ENCODE measurements at places on chromosomes 6 and 20.

DNA sequence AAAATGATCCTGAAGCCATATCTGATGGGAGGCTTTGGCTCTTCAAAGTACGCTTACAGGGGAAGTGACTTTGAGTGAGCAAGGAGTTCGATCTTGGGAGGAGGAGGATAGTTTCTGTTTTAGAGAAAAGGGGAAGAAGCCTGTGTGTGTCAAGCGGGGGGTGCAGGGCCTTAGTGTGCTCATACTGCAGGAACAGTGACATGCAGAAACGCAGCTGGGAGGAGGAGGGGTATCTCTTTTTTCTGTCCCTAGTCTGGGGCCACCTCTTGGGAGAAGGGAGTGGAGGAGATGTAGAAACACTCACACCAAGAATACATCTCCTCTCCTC, 19.8 kb downstream of the SIRPD start:
- DNase-seq = no peak

GRCh38 chr20:63547725-63548480, at the start of gene SRMS:
TSS of gene SRMS (minus strand) at chr20:63547749. CDS start at chr20:63547463, 286 bp downstream.
- DNase-seq = no peak

GRCh38 chr6:14674458-14674857, 556.9 kb downstream of the CD83 start:
- DNase-seq = no peak

DNA sequence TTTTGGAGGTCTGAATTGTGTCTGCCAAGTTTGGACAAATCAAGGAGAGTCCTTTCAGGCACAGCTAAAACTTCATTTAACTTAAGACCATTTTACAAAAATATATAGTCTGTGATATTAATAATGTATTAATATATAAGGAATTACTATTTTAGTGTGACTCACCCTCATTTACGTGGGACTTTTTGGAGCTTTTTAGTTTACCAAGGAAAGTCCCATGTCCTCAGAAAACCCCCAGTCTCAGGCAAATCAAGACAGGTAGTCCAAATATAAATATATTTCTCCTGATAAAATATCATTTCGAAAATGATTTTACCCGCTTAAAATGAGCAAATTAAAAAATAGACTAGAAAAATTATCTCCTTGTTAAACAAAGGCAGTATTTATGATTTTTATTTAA, 479.0 kb downstream of the PKHD1 start:
- DNase-seq = no peak

- DNase-seq = no peak
Observed at GRCh38 chr20:48060841-48061720, 275.8 kb upstream of the SULF2 start.

GRCh38 chr20:1503564-1504227, 12.5 kb upstream of the SIRPB2 start:
- peak; percentile 49 for DNase-seq

- DNase-seq = no peak
Observed at GRCh38 chr6:89689732-89690131, 51.2 kb upstream of the LYRM2 start.

DNA sequence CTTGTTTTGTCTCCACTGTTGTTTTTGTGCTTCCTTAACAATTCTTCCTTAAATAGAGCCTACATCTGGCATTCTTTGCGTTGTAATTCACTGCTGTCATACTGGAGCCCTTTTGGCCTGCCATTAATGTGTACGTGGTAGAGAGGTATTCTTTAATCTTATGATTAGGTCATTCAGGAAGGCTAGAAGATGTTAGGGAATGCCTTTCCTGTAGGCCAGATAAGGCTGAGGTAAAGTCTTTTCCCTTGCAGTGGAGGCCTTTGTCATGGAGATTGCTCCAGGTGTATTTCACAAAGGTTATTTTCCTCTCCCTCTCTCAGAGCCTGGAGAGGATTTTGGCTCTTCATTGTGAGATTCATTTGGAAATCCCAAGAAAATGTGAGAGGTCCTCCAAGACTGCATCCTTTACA, 146.9 kb downstream of the FUT9 start:
- no peak for DNase-seq

DNA sequence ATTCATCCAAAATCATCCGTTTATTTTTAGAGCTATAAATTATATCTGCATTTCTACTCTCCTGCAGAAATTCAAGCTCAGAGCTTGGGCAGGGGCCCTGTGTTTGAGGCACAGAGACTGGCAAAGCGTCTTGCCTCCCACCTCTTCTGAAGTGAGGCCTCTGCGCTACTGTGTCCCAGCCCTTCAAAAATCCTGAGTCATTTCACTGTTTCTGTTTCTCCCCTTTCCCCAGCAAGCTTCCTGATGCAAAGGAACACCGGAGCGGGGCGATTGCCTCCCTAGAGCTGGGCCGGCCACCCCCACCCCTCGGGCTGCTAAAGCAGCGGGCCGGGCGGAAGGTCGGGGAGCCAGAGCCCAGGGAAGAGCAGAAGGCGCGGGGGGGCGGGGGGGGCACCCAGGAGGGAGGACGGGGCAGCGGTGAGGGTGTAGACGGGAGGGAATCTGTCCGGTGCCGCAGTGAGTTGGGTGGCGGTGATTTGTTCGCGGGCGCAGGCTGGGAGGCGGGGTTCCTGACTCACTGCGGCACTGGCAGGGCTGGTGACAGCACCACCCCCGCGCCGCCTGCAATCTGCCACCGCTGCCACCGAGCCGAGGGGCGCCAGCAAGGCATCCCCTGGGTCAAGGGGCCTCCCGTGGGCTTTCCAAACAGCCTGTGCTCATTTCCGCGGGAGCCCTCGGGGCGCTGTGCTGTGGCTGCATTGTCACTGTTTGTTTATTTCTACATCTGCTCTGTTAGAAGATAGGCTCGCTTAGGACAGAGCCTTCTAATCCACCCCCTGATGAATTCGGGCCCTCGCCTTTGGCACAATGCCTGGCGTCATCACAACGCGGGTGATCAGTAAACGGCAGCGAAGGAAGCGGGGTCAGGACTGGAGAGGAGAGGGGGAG, 46.5 kb upstream of the SNAP25 start:
- DNase-seq = no peak

DNA sequence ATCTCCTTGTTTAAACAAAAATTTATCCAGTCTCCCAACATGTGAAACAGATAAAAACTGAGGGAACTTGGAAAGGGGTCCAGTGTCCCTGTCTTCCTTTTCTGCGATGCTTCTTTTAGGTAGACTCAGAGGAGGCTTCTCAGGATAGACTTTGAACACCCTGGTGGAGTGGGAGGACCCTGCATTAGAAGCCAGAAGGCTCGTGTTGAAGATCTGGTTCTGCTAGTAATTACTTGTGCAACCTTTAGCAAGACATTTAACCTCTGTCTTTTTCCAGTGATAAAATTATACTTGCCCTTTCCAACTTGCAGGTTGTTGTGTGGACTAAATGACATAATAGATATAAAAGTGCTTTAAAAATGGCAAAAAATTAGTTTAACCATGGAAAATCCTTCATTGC, 67.1 kb upstream of the PREP start:
- DNase-seq = no peak

DNA sequence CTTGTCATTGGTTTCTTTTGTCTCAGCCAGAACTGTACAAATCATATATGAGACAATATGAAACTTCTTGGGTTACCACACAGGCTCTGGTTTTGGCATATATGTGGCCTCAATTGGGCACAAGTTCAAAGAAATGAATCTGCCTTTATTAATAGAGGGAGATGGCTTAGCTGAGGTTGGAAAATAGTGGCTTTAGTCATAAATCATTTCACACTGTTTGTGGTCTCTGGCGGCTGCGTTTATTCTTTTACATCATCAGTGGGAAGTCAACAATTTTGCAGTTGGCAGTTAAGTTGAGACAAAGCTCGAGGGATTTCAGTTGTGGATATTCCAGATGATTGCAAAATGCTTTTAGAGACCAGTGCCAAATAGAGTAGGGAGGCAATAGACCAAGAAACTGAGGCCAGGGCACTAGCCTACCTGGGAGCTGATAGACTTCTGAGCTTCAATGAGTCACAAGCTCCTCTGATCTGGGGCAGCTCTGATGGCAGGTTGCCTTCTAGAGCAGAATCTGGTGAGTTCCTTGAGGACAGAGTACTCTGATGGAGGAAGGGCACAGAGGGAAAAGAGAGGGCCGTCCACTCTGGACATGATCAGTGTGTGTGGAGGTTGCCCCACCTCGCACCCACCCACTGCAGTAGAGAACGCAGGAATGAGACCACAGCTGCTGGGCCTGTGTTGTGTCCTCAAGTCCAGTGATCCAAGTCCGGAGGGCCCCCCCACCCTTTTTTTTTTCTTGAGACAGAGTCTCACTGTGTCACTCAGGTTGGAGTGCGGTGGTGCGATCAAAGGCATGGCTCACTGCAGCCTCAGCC, 73.5 kb downstream of the ARMC2 start:
- DNase-seq = no peak

GRCh38 chr6:125807293-125807692, 16.5 kb downstream of the NCOA7 start:
- DNase-seq = no peak

DNA sequence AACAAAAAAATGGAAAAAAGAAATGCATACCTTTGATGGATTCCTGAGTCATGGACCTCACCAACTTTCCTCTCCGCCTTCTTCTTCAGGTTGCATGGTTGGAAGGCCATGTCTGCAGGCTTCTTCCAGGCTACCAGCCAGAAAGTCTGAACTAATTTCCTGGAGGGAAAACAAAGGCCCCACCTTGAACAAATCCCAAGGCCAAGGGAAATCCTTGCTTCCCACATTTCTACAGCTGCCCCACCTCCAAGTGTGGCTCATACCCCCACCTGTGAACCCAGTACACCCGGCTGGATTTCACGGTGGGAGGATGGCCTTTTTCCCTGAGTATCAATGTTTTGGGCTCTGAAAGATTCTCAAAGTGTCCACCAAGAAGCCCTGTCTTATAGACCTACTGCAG, 22.4 kb downstream of the IL17A start:
- no peak for DNase-seq

DNA sequence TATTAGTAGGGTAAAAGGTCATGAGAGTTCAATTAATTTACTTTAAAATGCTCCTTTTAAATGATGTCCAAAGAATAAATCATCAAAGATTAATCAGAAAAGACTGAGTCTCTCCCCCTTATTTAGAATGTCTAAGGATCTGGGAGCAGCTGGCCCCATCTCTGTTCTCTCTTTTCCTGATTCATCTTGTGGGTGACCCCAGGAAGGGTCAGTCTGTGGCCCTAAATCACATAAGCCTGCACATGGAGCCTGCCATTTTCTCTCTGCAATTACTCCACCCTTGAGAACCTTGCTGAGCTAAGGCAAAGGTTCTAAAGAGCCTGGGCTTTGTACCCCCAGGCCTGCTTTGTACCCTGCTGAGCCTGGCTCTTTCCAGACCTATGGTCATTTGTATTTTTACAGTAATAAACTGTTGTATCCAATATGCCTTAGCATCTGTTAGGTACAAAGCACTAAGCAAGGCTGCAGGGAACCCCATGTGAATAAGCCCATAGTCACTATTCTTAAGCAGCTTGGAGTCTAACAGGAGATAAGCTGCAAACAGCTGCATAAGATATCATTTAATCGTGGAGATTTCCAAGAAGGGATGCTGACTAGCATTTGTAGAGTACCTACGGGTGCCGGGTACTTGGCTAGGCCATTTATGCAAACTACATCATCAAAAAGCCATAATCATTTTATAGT, 431.0 kb upstream of the MARCKS start:
- no peak for DNase-seq

GRCh38 chr6:51283723-51284355, 465.2 kb downstream of the TFAP2B start:
- no peak for DNase-seq

DNA sequence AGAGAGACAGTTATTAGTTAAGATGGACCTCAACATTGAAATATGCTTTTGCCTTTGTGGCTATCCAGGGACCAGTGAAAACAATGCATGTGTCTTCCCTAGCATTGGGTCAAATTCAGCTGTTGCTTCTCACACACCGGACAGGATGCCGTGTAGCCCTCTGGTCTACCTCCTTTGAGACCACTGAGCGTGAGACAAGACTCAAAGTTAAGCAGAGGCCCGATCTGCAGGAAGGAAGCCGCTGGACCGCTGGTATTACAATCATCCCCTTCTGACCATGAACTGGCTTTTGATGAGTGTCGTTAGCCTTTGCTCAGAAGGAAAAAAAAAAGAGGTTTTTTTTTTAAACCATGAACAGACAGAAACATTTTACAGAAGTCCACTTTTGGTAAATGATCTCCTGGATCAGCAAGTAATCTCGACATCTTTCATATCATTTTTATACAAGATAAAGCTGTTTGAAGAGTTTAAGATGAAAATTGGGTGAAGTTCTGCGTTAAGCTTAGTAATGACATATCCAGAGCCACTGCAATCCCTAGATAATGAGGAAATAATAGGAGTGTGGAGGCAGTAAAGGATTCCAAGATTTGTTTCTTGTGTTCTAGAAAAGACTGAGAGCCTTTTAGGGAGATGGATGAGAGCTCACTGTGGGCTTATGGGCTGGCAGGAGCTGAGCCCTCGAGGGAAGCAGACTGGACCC, 622.8 kb downstream of the QKI start:
- DNase-seq = no peak

- peak; percentile 2 for DNase-seq
Observed at GRCh38 chr6:10465629-10466499, 51.0 kb upstream of the TFAP2A start.

GRCh38 chr20:43903953-43904826, 10.5 kb upstream of the TOX2 start:
- no peak for DNase-seq

DNA sequence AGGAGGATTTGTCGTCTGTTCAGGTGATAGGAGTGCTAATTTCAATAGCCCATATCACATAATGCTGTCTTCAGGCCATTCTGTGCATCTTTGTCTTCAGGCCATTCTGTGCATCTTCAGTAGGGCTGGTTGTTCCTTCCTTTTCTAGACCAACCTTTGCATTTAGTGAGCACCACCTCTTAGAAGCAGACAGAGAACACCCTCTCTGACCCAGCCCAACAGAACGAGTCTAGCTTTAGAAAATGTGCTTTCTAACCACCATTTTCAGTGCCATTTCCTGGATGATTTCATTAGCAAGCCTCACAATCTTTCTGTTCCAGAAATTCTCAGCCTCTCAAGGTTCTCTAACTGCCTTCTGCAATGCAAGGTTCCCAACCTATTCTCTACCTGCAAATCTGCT, 215.3 kb upstream of the KCNQ5 start:
- DNase-seq = no peak
